ENCODE measurements at places on chromosomes 2 and 18. TPM values are rescaled to one million over a fixed set of nuclear protein-coding genes. Genes with fewer than 3 reads are reported as not detected.

The MYL12A gene
- total RNA-seq: 717 TPM

The ARL5A gene
- 80.6 TPM for total RNA-seq

The GALNT14 gene
- total RNA-seq: 1.2 TPM

The OTOS gene
- not detected for total RNA-seq

The AMER3 gene
- not detected for total RNA-seq

The DYNC2LI1 gene
- total RNA-seq: 28.0 TPM

The SFTPB gene
- under 0.01 TPM for total RNA-seq

The SPC25 gene
- total RNA-seq: 2.6 TPM

The ACMSD gene
- not detected for total RNA-seq

The HOXD8 gene
- 4.4 TPM for total RNA-seq

The CERS6 gene
- 14.2 TPM for total RNA-seq

The AKAIN1 gene
- total RNA-seq: not detected

The PLCD4 gene
- total RNA-seq: 2.6 TPM

The POTEJ gene
- total RNA-seq: not detected

The MC4R gene
- total RNA-seq: not detected

The HSBP1L1 gene
- 7.9 TPM for total RNA-seq

The BBS5 gene
- total RNA-seq: 6.0 TPM

The TET3 gene
- 4.2 TPM for total RNA-seq

The EML6 gene
- total RNA-seq: 1.1 TPM

The RAMP1 gene
- 13.1 TPM for total RNA-seq

The SCTR gene
- total RNA-seq: not detected

The ANKRD30BL gene
- total RNA-seq: not detected

The ASAP2 gene
- 43.5 TPM for total RNA-seq

The MERTK gene
- 0.37 TPM for total RNA-seq

The NGEF gene
- 1.2 TPM for total RNA-seq

Data from uterine smooth muscle cell (primary cell).